Smooth muscle cell of the coronary artery (primary cell): ENCODE measurements at places on chromosomes 3 and 15. TPM values are rescaled to one million over a fixed set of nuclear protein-coding genes. Genes with fewer than 3 reads are reported as not detected.

OXTR gene
- total RNA-seq: 1.2 and 35.9 TPM in 2 replicates

IGDCC3 gene
- total RNA-seq: not detected in 2 replicates

ETV5 gene
- total RNA-seq: 11.0 and 24.7 TPM in 2 replicates

GOLGA6A gene
- not detected in 2 replicates for total RNA-seq

TEX55 gene
- not detected in 2 replicates for total RNA-seq

ALDH1L1 gene
- under 0.01 and 0.08 TPM in 2 replicates for total RNA-seq

GAP43 gene
- 0.70 and 5.1 TPM in 2 replicates for total RNA-seq

OSTN gene
- total RNA-seq: 3.5 TPM in 1 of 2 replicates, not detected in the other
